ENCODE measurements at places on chromosomes 4 and X.

- DNase-seq = no peak
Measured at GRCh38 chr4:77193511-77194102, 36.6 kb downstream of the CCNG2 start.

DNA sequence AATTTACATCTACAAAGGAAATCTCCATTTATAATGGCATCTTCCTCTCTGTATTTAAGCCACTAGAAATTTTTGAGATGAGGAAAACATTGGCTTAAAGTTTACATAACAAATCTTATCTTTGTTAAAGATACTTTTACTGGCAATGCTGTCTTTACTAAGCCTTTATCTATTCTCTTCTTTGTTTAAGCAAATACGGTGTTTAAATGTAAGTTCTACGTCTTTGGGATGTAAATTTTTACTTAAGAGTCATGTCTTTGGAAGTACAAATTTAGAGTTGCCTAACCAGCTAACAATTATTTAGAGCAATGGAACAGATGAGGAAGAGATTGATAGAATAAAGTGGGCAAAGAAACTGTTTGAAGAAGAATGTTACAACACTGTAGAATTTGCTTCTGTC, 1024.0 kb upstream of the PCDH10 start:
- no peak for DNase-seq

DNA sequence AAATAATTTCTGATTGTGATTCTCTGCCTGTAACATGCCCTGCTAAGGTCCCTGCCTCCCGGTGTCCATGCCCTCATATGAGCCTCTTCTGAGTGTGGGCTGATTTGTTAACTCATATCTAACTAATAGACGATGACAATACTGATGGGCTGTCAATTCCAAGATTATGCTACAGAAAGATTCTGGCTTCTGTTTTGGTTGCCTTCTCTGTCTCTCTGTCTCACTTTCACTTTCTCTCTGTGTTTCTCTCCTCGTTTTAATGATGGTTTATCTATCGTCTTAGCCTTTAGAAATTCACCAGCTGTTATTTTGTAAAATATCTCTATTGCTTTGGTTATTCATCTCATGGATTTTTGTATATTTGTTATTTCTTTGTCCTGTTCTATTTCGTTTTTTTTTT, 312.5 kb upstream of the ANXA10 start:
- DNase-seq = no peak

- DNase-seq = no peak
Measured at GRCh38 chrX:152020888-152021287, 46.4 kb upstream of the GABRE start.
